Non-pigmented ciliary epithelial cell (primary cell): ENCODE measurements at places on chromosomes 11 and 22.

DNA sequence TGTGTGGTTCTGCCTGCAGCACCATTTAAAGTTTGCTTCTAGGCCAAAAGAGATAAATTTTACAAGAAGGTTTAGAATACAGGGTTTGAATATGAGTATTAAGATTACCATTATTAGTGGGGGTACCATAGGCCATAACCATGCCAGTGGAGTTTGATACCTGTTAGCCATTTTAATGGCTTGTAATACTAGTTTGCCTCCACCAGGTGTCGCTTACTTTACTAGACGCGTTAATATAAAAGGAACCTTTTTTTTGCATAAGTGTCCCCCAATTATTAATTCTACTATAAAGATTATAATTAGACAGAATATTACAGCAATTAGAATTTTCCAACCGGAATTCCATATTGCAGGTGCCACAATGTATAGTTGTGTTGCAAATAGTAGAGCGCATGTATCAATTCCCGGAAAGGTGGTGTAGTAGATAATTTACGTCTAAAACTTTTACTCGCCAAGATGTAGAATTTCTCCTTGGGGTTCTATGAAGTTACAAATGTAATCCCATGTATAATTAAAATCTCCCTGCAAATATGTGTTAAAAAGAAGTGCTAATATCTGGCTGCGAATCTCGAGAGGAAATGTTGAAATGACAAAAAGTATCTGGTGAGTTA, 16.1 kb downstream of the MS4A6E start:
- no peak for DNase-seq

DNA sequence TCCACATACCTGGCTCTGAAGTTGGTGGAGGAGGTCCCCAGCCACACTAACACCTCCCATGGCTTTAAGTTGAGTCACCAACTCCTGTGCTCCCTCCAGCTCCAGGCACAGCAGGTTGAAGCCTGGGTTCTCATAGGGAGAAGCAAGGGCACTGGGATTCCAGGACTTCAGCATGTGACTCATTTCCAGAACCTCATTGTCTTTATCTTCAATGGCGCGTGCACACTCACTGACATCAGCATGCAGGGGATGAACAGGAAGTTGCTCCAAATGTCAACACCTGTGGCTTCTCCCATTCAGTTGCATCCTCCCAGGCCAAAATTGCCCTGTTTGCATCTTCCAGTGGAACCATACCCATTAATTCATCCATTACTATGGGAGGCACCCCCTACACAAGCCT, 5.8 kb upstream of the UBQLNL start:
- DNase-seq, result no peak

DNA sequence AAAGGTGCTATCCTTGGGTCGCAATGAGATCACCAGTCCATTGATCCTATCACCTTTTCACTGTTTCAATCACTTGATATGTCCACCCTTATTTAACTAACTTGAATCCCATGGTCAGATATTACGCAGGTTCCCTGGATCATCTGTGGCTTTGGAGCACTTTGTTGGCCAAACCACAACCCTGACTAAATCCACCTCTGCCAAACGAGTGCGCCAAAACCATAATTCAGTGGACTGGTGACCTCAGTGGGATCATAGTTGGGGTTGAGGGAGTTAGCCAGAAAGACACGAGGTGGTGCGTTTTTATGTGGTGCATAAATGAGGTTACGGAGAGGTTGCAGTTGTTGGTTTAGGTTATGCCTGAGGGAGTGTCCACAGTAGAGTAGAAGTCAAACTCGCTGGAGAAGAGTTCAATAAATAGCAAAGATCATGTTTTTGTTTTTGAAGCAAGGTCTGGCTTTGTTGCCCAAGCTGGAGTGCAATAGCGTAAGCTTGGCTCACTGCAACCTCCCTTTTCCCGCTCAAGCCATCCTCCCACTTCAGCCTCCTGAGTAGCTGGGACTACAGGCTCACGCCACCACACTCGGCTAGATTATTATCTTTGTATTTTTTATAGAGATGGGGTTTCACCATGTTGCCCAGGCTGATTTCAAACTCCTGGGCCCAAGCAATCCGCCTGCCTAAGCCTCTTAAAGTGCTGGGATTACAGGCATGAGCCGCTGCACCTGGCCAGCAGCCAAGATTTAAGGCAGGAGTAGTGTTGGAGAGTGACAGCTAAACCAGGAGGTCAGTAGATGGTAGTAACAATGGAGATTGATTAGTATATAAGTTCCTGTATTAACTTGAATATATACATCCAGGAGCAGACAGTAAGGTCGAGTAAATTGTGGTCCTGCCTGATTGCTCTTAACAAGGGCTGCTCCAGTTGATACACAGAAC, 4.5 kb downstream of the FOXR1 start:
- DNase-seq, result no peak

GRCh38 chr11:69443968-69444364, 37.5 kb upstream of the LINC01488 start:
- DNase-seq, result no peak

- no peak for DNase-seq
Observed at GRCh38 chr11:104999721-105000120, 23.2 kb downstream of the CASP5 start.

GRCh38 chr11:34916843-34917770, 689 bp downstream of the PDHX start:
- DNase-seq, result no peak

- DNase-seq, result no peak
Observed at GRCh38 chr11:116901964-116902688, 64.7 kb upstream of the APOA1 start.

DNA sequence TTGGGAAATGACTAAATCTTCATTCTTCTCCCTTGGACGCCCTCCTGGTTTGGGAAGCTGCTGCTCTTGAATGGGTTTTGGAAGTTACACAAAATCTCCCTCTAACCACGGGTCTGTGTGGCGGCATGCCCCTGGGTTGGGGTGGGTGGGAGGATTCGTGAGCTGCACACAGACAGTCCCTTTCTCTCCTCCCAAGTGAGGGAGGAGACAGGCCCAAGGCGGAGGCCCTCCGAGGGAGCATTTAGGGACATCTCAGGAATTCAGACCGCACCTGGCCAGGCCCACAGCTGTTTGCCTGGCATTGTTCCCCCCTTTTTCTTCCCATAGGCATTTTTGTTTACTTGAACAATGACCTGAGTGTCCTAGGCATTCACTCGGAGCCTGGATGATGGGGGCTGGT, 94.1 kb downstream of the MPPED1 start:
- no peak for DNase-seq

- DNase-seq, result no peak
Observed at GRCh38 chr11:31819621-31820437, 8.7 kb upstream of the PAX6 start.
